ENCODE measurements at places on chromosomes 5 and 9.

DNA sequence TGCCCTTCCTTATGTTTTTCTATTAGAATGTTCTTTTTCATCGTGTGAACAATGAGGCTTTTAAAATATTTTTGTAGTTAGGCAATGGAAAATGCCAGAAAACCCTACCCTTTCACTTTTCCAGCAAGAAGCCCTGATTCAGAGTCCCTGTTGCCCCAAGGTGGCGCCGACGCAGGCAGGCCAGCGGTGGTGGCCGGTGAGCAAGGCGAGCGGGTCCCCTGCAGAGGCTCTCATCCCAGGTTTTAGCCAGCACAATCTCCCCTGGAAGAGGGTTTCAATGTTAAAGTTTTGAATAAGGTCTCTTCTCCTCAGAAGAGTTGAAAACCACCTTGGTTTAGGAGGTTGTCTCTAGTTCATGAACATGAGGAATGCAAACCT lies 40.8 kb upstream of the CKMT2 start:
- no peak for DNase-seq

DNA sequence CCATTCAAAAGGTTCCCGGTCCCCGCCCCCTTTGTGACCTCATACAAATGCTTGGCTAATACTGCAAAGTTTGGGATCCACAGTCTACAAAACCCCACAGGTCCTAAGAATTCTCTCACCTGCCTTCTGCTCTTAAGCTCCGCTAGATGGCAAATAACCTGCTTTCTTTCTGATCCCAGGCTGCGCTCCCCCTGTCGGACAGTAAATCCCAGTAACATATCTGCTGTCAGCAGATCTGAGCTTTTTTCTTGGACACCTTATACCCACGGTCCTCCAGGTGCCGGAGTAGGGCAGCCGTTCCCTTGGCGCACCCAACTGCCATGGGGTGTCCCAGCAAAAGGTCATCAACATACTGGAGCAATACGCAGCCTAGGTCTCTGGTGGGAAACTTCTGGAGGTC lies 39.0 kb upstream of the PPP1R26 start:
- DNase-seq, result no peak

GRCh38 chr5:160547061-160547460 lies 125.4 kb downstream of the PTTG1 start:
- DNase-seq, result no peak

DNA sequence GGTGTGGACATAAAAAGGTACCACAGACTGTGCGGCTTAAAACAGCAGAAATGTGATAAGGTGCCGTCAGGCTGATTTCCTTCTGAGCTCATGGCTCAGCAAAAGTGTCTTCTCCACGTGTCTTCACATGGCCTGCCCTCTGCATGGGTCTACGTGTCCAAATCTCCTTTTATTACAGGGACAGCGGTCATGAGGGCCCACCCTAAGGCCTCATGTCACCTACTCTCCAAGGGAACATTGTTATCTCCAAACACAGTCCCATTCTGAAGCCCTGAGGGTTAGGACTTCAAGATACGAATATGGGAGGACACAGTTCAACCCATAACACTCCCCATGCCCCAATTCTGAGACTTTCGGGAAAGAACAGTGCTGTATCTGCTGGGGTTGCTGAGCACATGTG lies 35.2 kb downstream of the COL23A1 start:
- no peak for DNase-seq

DNA sequence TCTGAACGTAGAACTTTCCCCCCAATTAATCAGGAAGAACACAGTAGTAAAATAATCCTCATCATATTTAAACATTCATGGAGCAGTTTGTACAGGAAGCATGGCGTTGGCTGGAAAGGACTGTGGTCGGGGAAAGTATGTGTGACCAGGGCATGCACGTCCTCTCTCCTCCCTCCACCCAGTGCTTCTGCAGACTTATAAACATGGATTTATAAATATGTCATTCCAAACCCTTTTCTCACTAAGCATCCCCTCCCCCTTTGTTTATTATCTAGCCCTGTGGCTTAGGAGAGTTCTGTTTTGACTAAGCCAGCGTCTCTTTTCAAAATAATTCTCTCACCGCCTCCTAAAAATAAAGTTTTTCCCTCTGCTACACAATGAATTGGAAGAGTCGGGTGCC lies 70.4 kb upstream of the DAP start:
- DNase-seq, result no peak

GRCh38 chr9:133051281-133051900 lies 10.4 kb upstream of the CEL start:
- no peak for DNase-seq

- peak; percentile 87 for DNase-seq
Measured at GRCh38 chr9:98860871-98861293, 53.4 kb downstream of the GALNT12 start.

DNA sequence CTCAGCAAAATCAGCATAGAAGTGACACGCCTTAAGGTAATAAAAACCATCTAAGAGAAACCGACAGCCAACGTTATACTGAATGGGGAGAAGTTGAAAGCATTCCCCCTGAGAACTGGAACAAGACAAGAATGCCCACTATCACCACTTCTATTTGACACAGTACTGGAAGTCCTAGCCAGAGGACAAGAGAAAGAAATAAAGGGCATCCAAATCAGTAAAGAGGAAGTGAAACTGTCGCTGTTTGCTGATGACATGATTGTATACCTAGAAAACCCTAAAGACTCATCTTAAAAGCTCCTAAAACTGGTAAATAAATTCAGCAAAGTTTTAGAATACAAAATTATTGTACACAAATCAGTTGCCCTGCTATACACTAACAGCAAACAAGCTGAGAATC lies 393.3 kb downstream of the KIF4B start:
- DNase-seq, result no peak

- no peak for DNase-seq
Measured at GRCh38 chr9:132742821-132743311, 72.6 kb downstream of the GTF3C4 start.

DNA sequence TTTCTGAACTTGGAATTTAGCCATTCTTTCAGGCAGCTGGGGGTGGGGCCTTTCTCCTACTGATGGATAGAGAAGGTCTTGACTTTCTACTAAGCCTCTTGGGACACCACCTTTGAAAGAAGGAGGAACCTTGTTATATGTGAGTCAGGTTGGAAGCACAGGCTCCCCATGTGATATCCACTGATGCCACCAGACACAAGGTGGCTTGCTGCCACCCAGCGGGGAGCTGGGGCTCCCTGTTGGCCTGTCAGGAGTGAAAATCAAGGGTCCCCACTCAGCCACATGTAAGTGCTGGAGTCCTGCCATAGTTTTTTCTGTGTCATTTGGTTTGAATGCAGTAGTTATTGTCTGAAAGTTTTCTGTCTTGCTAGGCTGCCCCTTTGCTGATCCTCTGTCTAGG lies 252.4 kb upstream of the NFIL3 start:
- no peak for DNase-seq

DNA sequence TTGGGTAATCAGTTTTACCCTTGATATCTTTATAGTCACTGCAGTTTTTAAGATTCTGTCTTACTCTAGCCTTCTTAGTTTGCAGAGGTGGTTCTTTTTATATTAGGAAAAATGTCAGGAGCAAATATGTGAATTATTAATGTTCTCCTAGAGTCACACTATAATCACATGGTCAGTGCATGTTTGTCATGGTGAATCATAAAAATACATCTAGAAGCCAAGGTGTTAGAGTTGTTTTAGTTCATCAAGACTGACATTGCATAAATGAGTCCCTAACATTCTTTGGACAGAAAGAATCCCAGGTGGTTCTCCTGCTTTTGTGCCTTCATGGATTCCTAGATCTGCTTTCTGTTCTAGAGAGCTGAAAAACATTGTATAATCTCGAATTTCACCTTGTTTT lies 22.9 kb downstream of the ATG10 start:
- no peak for DNase-seq

DNA sequence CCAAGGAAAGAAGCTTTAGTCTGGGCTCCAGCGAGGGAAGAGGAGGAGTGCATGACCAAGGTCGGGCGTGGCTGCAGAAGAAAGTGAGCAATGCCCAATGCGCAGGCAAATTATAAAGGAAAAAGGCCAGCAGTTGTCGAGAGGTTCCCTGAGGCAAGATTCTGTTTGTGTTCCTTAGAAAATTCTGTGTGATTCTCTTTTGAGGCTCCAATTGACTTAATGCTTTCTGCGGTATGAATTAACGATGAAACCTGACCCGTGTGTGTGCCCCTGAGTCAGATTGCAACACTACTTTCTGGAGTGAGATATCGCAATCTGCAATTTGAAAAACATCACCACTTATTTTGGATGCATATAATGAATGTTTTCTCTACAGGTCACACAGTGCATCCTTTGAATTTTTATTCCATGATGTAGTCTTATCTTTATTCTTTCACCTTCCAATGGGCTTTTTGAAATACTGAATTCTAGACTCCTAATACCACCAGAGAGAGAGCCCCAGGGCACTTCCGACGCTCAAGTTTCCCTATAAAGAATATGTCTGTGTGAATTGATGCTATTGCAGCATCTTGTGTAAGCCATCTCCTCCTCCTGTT lies 117.9 kb upstream of the IL6ST start:
- no peak for DNase-seq
